ENCODE measurements at places on chromosomes 5 and 9. TPM values are rescaled to one million over a fixed set of nuclear protein-coding genes. Genes with fewer than 3 reads are reported as not detected.
A peak's percentile ranks its signal among the peaks of the same experiment; 100 is the strongest.

The UBE2QL1 gene
- 0.40 TPM for total RNA-seq

The KIF2A gene
- 57.9 TPM for total RNA-seq

The ECM2 gene
- 0.17 TPM for total RNA-seq

The LCN1 gene
- not detected for total RNA-seq

The GOLM1 gene
- 66.2 TPM for total RNA-seq

The SLC34A1 gene
- not detected for total RNA-seq

The FER gene
- total RNA-seq, result 37.1 TPM

The SLC25A51 gene
- total RNA-seq, result 40.3 TPM

The SPAG8 gene
- 0.65 TPM for total RNA-seq

The FAXDC2 gene
- 0.12 TPM for total RNA-seq

The SPATA9 gene
- total RNA-seq, result 1.5 TPM

The IL31RA gene
- 12.4 TPM for total RNA-seq

GRCh38 chr5:138339091-138339456 is 1.0 kb downstream of the FAM53C start:
- no peak for DNase-seq

DNA sequence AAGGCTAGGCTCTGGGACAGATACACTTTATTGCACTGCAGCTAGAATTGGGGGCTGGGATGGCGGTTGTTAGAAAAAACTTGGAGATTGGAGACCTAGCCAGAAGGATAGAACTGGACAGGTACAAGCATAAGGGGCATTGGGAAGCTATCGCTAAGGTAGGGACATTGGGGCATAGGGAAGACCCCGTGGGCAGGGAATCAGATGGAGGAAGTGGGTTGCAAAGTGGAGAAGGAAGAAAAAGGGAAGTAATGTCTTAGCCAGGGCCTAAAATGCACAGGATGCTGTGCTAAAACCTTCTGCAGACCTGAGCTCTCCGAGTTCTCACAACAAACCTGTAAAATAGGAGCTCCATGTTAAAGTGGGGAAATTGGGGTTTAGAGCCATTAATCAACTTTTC is 178.2 kb downstream of the ZDHHC21 start:
- DNase-seq, result no peak

- DNase-seq, result no peak
These were observed 126.3 kb downstream of the TLE1 start for GRCh38 chr9:81563020-81563407.

DNA sequence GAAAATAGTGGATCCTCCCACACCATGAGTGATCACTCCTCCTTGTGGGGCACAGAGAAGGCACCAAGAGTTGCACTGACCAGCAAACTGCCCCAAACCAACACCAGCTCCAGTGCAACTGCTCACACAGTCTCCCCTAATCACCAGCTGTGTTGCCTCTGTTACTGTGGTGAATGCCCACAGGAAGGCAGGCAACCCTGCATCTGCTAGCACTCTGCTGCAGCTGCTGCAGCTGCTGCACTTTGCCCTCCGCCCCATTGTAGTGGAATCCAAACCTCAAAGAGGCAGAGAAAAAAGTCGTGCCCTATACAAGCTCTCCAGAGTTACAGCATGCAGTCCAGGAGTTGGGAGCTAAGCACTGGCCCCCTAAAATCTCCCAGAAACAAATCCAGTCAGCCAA is 339.6 kb downstream of the TRIM36 start:
- no peak for DNase-seq

GRCh38 chr5:144151026-144151425 is 19.4 kb downstream of the YIPF5 start:
- DNase-seq, result no peak

GRCh38 chr5:179816796-179817469 is 3.8 kb upstream of the SQSTM1 start:
- DNase-seq, result no peak

- DNase-seq, result no peak
These were observed 49.9 kb upstream of the DAPK1 start for GRCh38 chr9:87447547-87448432.

DNA sequence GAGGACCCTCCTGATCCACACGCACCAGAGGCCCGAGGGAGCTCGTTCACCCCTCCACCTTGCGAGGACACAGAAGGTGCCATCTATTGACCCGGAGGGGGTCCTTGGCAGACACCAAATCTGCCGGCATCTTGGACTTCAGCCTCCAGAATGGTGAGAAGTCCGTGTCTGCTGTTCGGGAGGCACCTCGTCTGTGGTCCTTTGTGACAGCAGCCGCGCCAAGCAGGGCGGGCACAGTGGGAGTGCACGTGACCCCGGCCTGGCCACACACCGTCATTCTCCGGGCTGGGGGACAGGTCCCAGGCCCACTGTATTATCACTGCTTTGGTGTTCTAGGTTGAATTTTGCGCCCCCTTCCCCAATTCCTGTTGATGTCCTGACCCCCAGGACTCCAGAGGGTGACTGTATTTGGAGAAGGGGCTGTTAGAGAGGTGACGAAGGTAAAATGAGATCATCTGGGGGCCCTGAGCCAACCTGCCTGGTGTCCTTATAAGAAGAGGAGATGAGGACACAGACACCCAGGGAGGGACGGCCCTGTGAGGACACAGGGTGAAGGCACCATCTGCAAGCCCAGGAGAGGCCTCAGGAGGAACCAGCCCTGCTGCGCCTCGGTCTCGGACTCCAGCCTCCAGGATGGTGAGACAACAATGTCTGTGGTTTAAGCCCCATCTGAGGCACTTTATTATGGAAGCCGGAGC is 15.7 kb downstream of the LPCAT1 start:
- no peak for DNase-seq

DNA sequence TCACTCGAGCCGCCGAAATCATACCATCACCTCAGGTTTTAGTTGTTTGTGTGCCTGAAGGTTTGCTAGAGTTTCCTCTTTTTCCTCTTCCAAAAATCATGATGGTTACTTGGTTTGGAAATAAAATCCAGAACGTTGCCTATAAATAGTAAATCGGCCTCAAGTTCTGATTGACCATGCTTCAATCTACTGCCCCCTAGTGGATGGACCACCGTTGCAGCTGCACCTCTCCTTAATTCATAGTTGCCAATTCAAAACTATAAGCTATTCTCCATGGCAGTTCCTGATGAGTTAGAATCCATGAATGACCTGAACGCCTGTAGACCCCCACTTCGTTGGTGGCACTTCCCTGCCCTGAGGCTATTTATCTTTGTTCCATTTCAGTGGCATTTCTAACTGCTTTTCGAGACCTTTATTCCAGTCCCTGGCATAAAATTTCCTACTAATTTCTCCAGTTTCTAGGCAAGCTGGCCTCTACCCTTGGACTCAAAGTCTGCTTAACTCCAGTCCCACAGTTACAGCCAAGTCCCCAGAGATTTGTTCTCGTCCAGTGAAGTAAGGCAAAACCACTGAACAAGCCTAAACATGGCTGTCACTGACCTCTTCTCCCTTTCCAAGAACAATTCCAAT is 422.6 kb downstream of the EFNA5 start:
- DNase-seq, result peak; percentile 60

DNA sequence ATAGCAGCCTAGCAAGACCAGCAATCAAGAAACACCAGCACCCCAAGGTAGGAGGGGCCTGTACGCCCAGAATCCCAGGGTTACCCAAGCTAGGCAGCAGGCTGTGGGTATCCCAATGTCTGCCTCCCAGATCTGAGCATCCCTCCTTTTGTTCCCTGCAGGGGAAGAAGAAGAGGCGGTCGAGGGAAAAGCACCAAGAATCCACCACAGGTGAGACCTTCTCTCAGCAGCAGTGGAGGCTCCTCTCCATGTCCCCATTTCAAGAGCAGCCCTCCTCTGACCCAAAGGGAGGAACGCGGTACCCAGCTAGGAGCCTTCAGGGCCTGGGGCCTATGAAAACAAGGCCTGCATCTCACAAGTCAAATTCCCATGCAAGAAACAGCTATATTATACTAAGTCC is 28.9 kb downstream of the TCF7 start:
- no peak for DNase-seq

DNA sequence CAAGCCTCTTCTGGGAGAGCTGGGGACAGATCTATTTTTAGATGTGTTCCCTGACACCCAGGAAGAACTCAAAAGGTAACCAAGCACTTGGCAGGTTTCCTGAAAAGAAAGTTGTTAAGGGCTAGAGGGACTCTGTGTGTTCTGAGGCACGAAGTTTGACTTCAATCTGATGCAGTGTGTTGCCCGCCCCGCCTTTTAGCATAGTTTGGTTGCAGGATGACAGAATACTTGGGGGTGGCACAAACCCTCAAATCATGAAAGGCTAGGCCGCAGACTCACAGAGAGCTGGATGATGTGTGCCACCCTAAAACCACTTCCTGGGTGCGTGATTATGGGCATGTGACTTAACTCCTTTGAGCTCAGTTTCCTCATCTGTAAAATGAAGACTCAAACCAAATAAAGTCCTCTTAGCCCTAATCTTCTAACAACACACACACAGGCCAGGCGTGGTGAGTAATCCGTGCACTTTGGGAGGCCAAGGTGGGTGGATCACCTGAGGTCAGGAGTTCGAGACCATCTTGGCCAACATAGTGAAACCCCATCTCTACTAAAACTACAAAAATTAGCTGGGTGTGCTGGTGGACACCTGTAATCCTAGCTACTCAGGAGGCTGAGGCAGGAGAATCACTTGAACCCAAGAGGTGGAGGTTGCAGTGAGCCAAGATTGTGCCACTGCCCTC is 12.8 kb upstream of the NDFIP1 start:
- no peak for DNase-seq

GRCh38 chr9:70408393-70409040 is 5.9 kb downstream of the KLF9 start:
- DNase-seq, result no peak

- peak; percentile 35 for DNase-seq
These were observed 78.9 kb downstream of the SMARCA2 start for GRCh38 chr9:2093920-2094597.

- no peak for DNase-seq
These were observed 81.7 kb upstream of the LMX1B start for GRCh38 chr9:126532019-126532462.

DNA sequence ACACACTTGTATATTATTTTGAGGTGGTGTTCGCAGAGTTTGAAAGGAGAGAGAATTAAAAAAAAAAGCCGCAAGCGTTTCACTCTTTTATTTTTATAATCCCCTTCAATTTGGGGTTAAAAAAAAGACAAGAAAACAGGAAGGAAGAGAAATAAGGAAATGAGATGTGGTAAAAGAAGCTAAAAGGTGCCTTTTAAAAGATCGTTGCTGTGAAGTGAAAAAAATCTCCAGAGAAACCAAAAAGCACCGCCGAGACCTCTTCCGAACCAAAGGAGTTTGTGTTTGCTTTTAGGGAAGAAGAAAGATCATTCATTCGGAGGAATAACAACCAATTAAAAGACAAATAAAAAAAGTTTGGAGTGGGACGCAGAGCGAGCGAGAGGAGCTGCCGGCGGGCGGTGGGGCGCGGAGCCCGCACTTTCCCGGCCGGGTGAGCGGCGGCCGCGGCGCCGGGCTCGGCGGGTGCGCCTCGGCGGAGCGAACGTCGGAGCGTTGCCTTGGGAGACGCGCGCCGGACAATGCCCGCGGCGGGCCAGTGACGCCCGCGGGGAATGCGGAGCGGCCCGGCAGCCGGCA is 355 bp downstream of the TLE4 start:
- DNase-seq, result peak; percentile 56

GRCh38 chr9:8632493-8632892 is 832.9 kb upstream of the DMAC1 start:
- DNase-seq, result no peak

- DNase-seq, result no peak
These were observed 72.3 kb downstream of the SEMA5A start for GRCh38 chr5:9473624-9474023.

GRCh38 chr9:124660341-124660801 is 110.7 kb downstream of the NR6A1 start:
- DNase-seq, result peak; percentile 86

DNA sequence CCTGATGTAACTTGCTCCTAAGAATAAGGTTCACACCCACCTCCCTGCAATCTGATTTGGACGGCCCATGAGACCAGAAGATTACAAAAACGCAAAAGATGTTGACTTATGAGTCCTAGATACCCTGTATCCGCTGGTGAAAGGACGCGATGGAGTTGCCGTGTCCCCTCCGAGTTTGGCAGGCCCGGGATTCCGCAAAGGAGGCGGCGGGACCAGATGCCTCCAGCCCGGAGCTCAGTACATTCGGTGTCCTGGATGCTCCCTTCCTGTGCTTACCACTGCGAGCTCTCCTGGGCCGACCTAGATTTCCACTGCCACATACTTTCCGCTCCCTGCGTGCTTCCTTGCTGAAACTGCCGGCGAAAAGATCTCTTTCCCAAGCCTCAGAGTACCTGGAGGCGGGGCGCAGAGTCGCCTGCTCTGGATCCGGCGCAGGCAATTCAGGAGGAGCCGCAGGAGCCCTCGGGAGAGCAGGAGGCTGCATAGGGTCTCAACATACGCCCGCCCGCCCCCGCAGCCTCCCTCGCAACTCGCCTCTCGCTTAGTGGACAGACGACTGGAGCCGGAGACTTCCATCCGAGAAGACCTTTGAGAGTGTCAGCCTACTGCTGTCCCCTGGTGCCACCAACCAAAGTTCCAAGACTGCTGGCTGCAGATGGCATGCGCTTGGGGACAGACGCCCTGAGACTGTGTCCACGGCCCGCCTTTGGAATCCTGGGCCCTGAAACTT is 39.8 kb downstream of the ANXA2R start:
- peak; percentile 41 for DNase-seq

DNA sequence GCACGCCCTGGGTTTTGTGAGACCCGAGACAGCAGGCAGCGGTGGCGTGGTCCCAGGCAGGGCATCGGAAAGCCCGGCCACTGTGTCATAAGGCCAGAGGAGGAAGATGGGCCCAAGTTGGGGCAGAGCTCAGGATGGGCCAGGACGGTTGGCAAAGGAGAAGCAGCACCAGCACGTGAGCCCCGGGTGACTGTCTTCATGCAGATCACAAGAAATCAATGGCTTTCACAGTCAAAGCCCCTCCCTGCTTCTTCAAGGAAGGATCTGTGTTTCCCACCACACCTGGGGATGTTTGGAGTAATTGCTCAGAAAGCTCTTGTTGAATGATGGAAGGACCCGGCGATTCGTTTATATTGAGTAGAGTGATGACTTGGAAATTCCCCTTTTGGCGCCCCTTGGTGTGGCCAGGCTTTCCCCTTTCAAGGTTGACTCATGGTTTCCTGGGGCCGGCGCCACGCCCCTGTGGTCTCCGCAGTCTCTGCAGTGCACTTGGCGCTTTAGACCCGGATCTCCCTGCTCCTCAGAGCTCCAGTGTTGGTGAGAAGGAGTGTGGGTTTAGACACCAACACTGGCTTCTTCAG is 52.1 kb downstream of the IL31RA start:
- DNase-seq, result peak; percentile 95

DNA sequence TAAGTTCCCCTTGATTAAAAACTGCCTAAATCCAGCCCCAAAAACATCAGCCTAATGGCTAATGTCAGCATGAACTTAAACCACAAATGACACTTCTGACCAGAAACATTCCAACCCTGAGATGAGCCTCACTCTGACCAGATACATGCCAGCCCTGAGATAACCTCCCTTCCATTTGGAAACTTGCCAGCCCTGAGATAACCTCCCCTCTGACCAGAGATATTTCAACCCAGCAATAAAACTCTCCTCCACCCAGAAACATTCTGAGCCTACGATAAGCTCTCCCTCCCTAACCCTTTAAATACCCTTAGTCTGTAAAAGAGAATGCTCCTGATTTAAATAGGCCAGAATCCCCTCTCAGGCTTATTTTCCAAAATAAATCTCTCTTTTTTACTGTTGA is 1035.7 kb upstream of the NUDT12 start:
- no peak for DNase-seq
